Ascending aorta (tissue), 2 donors: ENCODE measurements at places on chromosomes 12 and 14.

DNA sequence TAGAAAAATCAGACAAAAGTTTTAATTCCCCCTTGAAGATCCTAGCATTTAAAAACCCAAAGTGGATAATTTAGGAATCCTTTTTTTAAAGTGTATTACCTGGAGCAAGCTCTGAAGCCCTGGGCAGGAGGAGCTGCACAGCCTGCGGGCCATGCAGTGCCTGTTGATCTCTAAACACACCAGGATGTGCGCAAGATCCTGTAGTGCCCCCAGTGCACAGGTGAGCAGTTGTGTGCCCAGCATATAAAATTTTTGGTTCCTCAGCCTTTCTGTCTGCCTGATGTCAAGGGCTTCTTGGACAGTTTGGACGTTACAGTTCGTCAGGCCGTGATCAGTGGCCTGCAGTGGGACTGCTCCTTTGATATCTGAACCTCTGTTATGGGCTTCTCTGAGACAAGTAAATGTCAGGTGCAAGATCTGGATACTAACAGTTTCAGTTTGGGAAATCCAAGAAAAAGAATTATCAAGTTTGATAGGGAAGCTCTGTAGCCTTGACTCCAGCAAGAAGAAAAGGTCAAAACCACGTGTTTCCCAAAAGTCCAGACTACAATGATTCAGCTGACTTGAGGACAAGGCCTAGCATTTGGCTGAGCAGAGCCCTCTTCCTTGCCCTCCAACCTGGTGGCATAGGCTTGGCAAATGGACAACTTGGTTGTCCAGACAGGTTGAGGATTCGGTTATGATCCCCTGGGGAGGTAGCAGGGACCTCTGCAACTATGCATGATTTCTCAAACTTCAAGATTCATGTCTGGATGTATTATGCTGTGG, 1.0 kb downstream of the ATXN7L3B start:
- no peak for DNase-seq

DNA sequence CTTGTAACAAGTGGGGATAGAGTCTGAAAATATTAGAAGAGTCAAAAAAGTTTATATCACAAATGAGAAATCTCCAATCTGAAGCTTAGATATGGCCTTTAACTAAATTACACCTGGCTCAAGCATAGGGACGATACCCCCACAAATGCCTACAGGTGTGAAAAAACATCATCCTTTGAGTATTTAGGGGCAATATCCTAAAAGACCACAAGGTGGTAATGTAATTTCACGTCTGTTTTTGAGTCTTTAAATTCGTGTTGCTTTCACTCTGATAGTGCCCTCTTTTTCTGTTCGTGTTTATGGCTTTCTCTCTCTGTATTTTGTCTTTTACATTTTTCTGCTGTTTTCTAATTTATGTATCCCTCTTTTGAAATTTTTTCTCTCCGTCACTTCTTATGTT, 84.3 kb downstream of the ETNK1 start:
- DNase-seq = no peak

DNA sequence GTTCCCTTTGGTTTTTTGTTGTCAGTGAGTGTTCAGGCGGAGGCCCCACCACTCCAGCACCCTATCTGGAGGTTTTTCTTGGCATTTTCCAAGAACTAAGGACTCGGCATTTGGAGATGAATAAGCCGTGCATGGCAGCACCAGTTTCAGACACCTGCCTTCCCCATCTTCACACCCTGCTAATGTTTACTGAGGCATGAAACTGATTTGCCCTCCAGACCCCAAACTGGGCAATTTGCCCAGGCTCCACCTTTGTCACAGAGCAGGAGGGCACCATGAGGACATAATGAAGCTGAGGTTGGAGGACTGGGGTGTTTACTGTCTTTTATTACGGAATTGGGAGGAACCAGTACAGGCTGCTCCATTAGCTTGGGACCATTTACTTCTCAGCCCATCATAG, 113.4 kb downstream of the LGMN start:
- no peak for DNase-seq

DNA sequence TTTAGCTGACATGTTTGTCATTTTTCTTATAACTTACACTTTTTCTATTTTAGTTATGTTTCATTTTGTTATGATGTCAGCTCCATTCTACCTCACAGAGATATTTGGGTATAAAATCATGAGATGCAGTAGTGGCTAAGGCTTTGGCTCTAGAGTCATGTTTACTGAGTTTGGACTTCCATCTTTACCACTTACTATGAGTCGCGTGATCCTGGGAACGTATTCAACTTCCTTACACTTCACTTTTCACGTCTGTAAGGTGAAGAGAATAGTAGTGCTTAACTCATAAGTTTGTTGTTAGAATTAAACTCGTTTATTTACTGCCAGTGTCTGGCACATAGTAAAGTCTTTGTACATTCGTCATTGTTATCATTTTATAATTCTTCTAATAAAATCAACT, 126.3 kb downstream of the ERC1 start:
- no peak for DNase-seq

DNA sequence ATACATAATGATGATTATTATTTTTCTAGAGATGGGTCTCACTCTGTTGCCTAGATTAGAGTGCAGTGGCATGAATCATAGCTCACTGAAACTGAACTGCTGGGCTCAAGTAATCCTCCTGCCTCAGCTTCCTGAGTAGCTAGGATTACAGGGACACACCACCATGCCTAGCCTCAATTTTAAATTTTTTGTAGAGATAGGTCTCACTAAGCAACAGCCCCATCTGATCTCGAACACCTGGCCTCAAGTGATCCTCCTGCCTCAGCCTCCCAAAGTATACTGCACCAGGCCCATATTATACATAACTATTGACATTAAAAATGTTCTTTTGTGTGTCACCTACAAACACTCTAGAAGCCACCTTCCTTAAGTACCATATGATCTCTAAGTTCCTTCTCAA, 3.4 kb downstream of the TXNRD1 start:
- DNase-seq = no peak

- DNase-seq = no peak
These were observed 233.2 kb downstream of the MDGA2 start for GRCh38 chr14:47442211-47442610.

DNA sequence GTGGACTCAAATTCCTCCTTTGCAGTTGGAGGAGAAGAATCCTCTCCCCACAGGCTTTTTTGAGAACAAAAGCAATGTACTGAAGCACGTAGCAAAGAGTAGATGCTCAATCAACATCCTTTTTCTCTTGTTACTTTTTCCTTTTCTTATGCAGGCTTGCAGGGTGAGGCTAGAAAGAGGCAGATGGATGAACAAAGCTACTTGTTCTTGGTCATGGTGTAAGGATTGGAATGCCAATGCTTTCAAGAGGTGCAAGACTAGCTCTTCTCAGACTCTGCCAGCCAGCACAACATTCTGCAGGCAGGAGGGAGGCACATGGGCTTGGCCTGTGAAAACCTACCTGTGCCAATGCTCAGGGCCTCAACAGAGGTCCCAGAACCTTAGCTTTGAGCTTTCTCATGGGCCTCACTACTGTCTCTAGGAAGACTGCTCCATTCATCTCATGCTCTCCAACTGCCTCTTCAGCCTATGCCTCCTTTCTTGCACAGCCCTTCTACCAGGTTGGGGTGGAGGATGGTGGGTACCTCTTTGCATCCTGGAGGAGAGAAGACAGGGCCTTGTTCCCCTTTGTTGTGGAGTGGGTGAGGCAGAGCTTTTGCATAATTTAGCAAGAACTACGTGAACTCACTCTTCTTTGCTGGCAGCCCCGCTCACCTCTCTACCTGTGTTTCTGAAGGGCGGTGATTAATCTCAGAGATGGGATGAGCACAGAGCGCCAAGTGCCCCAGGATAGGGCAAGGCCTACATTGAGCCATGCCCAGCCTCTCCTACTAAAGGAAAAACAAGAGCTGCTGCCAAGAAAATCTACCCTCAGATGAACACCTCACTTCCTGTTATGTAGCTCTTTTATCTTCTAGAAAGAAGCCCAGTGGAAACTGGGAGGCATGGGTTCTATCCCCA, 1119.7 kb downstream of the VRK1 start:
- DNase-seq = no peak
